ENCODE measurements at places on chromosomes 7 and 10. TPM values are rescaled to one million over a fixed set of nuclear protein-coding genes. Genes with fewer than 3 reads are reported as not detected.

DNA sequence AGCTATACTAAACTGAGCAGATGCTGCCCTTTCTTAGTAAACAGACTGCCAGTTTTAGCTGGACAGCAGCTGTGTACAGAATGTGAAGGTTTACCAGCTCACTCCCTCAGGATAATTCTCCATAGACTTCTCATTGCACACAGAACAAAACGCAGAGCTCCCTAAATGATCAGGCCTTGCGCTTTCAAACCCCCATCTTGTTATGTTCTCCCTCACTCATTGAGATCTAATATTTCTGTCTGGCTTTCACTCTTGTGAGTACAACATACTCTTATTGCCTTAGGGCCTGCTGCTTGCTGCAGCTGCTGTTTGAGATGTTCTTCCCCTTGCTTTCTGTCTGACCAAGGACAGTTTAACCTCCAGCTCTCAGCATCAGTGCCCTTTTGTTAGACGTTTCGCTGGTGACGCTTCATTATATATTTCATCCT lies 17.3 kb downstream of the VWDE start:
- peaks cover 6% of the 10 kb centered on the region for H3K36me3 ChIP-seq
- no peak overlapping the region for H3K4me3 ChIP-seq
- H3K4me1 ChIP-seq, result peaks cover 3% of the 10 kb centered on the region
- no peak overlapping the region for H3K27ac ChIP-seq

GRCh38 chr10:56449770-56450169 lies 88.7 kb upstream of the ZWINT start:
- H3K27ac ChIP-seq, result no peak overlapping the region
- no peaks in the 10 kb centered on the region for H3K27me3 ChIP-seq
- H3K4me1 ChIP-seq, result no peaks in the 10 kb centered on the region
- no peak for DNase-seq

Gene GTF2I
- total RNA-seq, result 316 TPM

DNA sequence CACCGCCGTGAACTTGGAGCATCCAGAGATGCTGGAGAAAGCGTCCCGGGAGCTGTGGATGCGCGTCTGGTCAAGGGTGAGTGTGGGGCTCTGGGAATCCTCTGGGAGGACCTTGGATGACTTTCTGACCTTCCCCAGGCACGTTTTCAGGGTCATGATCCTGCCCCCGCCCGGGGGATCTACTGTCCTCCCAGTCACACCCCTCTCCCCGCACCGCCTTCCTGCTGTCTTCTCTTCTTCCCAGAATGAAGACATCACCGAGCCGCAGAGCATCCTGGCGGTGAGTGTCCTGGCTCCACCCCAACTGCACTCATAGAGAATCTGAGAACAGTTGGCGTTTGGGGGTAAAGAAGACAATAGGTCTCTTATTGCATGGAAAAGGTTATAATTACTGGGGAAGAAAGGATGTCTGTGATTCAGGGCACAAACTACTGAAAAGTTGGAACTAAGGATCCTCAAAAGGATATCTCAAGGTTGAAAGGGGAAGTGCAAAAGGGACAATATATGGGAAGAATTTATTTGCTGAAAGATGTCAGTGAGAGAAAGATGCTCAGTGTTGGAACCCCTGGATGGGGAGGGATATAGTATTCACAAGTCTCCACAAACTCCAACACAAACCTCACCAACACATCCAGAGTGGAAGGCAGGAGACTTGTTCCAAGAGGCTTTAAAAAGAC lies 1.9 kb downstream of the GSTK1 start:
- no peak for DNase-seq
- H3K36me3 ChIP-seq, result peaks cover 3% of the 10 kb centered on the region
- no peak overlapping the region for H3K27ac ChIP-seq
- no peaks in the 10 kb centered on the region for H3K27me3 ChIP-seq
- no peak overlapping the region for H3K4me3 ChIP-seq
- H3K4me1 ChIP-seq, result peaks cover 4% of the 10 kb centered on the region

DNA sequence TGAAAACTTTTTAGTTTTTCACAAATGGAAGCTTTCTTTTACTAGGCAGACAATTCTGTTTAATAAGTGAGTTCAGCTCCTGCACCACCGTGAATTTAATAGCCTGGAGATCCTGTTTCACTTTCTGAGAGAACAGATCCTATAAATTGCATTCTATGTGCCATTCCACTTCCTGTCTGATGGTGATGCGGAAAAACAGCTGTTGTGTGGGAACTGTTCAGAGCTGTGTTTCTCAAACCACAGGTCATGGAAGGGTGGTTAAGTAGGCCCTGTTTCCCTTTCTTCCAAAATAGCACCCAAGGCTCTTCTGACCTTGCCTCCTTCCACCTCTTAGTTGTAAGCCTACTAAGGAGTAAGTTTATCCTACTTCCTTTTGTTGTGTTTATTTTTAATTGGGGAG lies 97.2 kb upstream of the DKK1 start:
- peaks cover 7% of the 10 kb centered on the region for H3K4me1 ChIP-seq
- no peaks in the 10 kb centered on the region for H3K27me3 ChIP-seq
- no peak overlapping the region for H3K27ac ChIP-seq

Gene CYP3A4
- not detected for total RNA-seq

Gene CLRN3
- not detected for total RNA-seq

Gene EEF1AKMT2
- 26.8 TPM for total RNA-seq

DNA sequence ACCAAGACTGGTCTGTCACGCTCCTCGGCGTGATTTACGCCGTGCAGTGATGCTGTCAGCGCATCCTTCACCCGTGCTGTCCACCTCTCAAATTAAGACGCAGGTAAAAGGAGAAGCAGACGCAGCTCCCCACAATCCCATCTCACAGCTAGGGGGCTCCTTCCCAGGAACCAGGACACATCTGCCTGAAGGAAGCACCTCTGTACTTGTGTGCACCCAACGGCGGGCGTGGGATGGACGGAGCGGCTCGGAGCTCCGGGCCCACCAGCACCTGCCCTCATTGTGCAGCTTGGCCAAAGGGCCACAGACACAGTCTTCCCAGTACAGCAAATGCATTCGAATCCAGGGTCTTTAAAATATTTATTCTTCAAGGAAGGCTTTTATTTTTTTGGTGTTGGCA lies 55.3 kb downstream of the STK32C start:
- no peaks in the 10 kb centered on the region for H3K36me3 ChIP-seq
- no peaks in the 10 kb centered on the region for H3K4me1 ChIP-seq
- no peak overlapping the region for H3K4me3 ChIP-seq
- DNase-seq, result no peak
- H3K27ac ChIP-seq, result no peak overlapping the region

- H3K27ac ChIP-seq, result no peak overlapping the region
- no peak overlapping the region for H3K4me3 ChIP-seq
- no peaks in the 10 kb centered on the region for H3K4me1 ChIP-seq
- no peak for DNase-seq
Observed at GRCh38 chr7:480531-481218, 39.0 kb downstream of the PDGFA start.

DNA sequence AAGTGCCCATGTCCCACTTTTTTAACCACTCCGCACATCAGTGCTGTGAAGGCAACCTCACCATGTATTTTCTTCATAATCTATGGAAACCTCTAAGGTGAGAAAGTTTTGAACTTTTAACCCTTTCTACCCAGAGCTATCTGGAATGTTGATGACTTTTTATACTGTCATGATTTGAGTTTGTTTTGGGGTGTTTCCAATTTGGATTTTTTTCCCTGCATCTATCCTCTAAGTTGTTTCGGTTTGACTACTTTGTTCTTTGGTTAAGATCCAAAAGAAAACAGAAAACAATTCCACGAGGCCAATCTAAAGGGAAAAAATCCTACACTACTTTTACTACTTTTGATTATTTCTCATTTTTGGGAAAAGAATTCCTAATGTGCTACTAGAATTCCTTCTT lies 279.7 kb downstream of the USP6NL start:
- no peaks in the 10 kb centered on the region for H3K36me3 ChIP-seq
- DNase-seq, result no peak
- no peak overlapping the region for H3K27ac ChIP-seq

DNA sequence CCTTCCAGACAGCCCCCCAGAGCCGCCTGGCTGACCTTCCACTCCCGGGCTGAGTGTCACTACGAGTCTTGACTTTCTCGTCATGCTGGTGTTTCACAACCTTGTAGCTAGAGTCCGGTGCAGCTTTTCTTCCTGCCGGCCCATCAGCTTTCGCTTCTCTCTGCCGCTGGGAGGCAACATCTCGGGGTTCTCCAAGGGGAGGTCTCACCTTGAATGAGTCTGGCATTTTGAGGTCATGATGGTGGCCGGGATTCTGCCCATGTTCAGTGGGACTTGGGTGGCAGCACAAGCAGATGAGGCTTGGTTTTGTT lies 285.2 kb downstream of the CAMK1D start:
- no peaks in the 10 kb centered on the region for H3K36me3 ChIP-seq
- no peak overlapping the region for H3K27ac ChIP-seq
- H3K27me3 ChIP-seq, result no peaks in the 10 kb centered on the region
- DNase-seq, result no peak
- no peak overlapping the region for H3K4me3 ChIP-seq

Gene CCDC3
- total RNA-seq, result 3.8 TPM

Gene WDR86
- 15.8 TPM for total RNA-seq

- no peaks in the 10 kb centered on the region for H3K36me3 ChIP-seq
- no peaks in the 10 kb centered on the region for H3K4me1 ChIP-seq
- no peak for DNase-seq
- H3K4me3 ChIP-seq, result no peak overlapping the region
- no peaks in the 10 kb centered on the region for H3K27me3 ChIP-seq
- H3K27ac ChIP-seq, result no peak overlapping the region
Observed at GRCh38 chr10:83632701-83633100, 506.6 kb upstream of the GHITM start.

Gene PTEN
- 48.7 TPM for total RNA-seq

- no peaks in the 10 kb centered on the region for H3K27me3 ChIP-seq
- H3K36me3 ChIP-seq, result no peaks in the 10 kb centered on the region
- H3K4me1 ChIP-seq, result peaks cover 6% of the 10 kb centered on the region
- no peak overlapping the region for H3K4me3 ChIP-seq
- no peak for DNase-seq
Observed at GRCh38 chr7:101422356-101423195, 59.9 kb downstream of the COL26A1 start.

Gene STK32C
- 17.3 TPM for total RNA-seq

DNA sequence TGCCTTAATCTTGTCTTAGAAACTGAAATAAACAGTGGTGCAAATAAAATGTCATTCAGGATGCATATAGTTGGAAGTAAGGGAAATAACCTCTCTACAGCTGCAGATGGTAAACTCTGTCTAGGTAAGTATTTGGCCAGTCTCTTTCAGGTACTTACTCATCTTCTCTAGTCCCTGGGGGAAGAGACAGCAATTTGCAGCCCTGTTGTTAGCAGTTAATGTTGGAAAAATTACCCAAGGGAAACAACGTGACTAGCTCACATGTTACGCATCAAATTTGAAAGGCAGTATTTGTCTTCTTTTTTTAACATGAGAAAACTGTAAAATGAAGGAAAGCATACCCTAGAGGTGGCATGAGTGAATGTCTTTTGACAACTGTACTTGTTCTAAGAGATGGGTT lies 3.2 kb upstream of the HUS1 start:
- H3K4me3 ChIP-seq, result no peak overlapping the region
- no peak overlapping the region for H3K27ac ChIP-seq
- DNase-seq, result no peak
- peaks cover 3% of the 10 kb centered on the region for H3K4me1 ChIP-seq
- no peaks in the 10 kb centered on the region for H3K27me3 ChIP-seq

Gene ADARB2
- 2.7 TPM for total RNA-seq

DNA sequence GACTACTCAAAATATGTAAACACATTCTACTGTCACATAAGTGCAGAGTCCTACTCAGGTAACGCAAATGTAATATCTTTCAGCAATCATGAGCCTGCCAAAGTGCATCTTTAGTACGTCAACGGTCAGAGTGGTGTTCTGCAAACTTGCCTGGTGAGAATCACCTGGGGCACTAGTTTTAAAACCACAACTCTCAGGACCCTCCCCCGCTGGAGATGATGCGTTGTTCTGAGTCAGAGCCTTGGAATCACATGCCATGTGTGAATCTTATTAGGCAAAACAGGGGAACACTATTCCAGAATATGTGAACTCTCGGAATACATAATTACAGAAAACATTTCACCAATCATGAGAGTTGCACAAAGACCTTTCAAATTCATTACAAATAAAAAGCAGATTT lies 115.7 kb downstream of the TPK1 start:
- H3K4me1 ChIP-seq, result peaks cover 3% of the 10 kb centered on the region
- no peak overlapping the region for H3K27ac ChIP-seq
- DNase-seq, result no peak
- no peak overlapping the region for H3K4me3 ChIP-seq

Gene ZNF365
- total RNA-seq, result 0.42 TPM

- DNase-seq, result no peak
- H3K27me3 ChIP-seq, result no peaks in the 10 kb centered on the region
- peaks cover 6% of the 10 kb centered on the region for H3K36me3 ChIP-seq
- no peak overlapping the region for H3K27ac ChIP-seq
- no peak overlapping the region for H3K4me3 ChIP-seq
Observed at GRCh38 chr10:133173860-133174640, 14.0 kb downstream of the KNDC1 start.

Gene CPXM2
- total RNA-seq, result 2.9 TPM

GRCh38 chr7:131225619-131226513 lies 101.8 kb upstream of the MKLN1 start:
- DNase-seq, result no peak
- no peaks in the 10 kb centered on the region for H3K27me3 ChIP-seq
- H3K27ac ChIP-seq, result no peak overlapping the region
- no peaks in the 10 kb centered on the region for H3K36me3 ChIP-seq

Gene DHTKD1
- total RNA-seq, result 50.7 TPM

Gene SPDYE16
- total RNA-seq, result not detected

Gene EGR2
- 2.1 TPM for total RNA-seq

DNA sequence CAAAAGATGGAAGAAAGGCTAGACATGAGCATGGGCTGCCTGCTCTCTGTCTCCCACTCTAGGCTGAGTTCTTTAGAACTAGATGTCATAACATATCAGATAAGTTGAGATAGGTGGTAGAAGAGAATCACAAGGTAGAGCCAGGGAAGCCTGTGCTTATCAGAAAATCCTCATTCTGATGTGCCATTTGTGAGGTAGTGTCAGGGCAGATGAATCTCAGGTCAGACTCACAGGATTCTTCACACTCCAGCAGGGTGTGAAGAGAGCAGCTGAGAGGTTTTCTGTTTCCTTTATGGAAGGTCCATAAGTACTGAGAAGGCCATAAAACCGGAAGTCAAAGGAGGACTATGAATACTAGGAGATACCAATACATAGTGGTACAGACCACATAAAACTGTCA lies 132.9 kb downstream of the RNLS start:
- no peaks in the 10 kb centered on the region for H3K27me3 ChIP-seq
- no peak overlapping the region for H3K4me3 ChIP-seq
- no peaks in the 10 kb centered on the region for H3K4me1 ChIP-seq
- no peak for DNase-seq
- no peaks in the 10 kb centered on the region for H3K36me3 ChIP-seq

- DNase-seq, result no peak
- no peak overlapping the region for H3K4me3 ChIP-seq
- H3K4me1 ChIP-seq, result no peaks in the 10 kb centered on the region
- no peak overlapping the region for H3K27ac ChIP-seq
- H3K36me3 ChIP-seq, result no peaks in the 10 kb centered on the region
Observed at GRCh38 chr10:83592337-83592935, 546.9 kb upstream of the GHITM start.

Gene OR2A7
- 1.9 TPM for total RNA-seq

Gene NCF1
- 0.47 TPM for total RNA-seq

All from H1 (cell line).